ENCODE measurements at places on chromosomes 5 and 9. TPM values are rescaled to one million over a fixed set of nuclear protein-coding genes. Genes with fewer than 3 reads are reported as not detected.

Gene LTC4S
- total RNA-seq: 9.6 TPM

GRCh38 chr5:63794296-63794695 lies 167.9 kb downstream of the HTR1A start:
- no peak for DNase-seq

Gene SLC6A18
- total RNA-seq: not detected

DNA sequence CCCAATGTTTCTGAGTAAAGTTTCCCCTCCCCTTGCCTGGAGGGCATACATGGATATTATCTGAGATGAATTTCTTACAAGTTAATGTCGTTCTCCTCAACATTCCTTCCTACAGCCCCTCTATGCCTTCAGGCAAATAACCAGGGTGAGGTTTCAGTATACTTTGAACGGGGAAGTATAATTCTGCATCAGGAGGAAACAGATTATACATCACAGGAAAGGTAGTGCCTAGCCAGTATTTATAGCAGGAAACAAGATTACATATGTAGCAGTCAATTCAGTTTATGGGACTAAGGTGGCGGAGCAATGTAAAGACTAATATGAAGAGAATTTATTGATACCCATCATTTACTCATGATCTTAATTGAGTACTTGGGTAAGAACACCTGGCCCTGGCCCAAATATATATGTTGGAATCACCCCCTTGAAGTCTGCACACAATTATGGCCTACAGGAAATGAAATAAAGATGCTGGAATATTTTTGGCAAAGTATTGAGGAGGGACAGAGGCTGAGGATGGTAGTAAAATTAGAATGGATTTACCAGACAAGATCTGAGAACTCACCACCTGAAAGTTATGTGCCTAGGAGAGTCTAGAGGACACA lies 661.1 kb downstream of the PTPRD start:
- DNase-seq: no peak

- no peak for DNase-seq
These were observed 14.5 kb upstream of the TGFBI start for GRCh38 chr5:136014049-136015002.

DNA sequence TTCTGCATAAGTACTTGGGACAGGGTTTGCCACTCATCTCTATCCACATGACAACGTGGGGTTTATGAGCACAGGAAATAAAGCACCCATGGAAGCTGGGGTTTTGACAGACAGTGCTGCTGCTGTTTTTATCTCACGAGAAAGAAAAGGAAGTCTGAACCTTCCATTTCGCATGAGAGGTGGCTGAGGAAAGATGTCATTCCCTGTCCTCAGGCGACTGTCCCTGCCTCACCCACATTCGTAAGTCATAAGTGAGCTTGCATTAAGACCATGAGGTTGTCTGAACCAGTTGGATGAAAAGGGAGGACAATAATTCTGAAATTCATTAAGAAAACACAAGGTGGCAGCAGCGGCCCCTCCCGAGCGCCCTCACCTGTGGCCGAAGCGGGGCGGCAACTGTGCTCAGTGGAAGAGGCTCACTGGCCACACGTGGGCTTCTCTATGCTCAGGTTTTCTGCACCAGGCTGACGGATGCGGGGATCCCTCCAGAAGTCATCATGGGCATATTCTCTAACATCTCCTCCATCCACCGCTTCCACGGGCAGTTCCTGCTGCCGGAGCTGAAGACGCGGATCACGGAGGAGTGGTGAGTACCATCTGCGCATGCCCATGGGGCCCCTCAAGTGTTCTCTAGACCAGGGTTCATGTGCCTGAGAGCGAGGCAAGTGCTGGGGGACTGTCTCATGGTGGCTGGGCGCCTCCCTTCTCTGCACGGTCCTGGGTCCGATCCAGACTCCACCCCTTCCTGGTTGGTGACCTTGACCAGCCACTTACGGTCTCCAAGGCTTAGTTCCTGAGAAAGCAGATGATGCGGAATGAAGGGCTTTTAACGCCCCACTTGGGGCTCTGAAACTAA lies 54.7 kb upstream of the SUSD3 start:
- peak; percentile 90 for DNase-seq

DNA sequence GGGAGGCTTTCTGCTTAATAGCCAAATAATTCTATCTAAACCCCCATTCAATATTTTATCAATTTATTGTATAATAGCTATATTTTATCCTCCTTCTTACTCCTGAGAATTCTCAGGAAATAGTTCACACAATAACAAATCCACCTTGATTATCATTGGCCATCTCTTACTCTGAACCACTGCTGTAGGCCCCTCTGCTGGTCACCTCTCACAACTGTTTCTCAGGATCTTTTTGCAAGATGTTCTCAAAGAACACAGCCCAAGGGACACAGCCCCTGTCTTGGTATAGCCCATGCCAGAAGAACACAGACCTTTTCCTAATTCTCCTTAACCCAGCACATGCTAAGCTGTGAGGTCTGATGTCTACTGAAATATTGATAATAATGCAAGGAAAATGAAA lies 74.9 kb upstream of the HTR4 start:
- DNase-seq: no peak

Gene PCDHB4
- 2.5 TPM for total RNA-seq

Gene PSMB7
- total RNA-seq: 114 TPM

Measured in mesenteric fat pad (tissue), 1 donor.